Non-pigmented ciliary epithelial cell (primary cell): ENCODE measurements at places on chromosomes 6 and 20.

DNA sequence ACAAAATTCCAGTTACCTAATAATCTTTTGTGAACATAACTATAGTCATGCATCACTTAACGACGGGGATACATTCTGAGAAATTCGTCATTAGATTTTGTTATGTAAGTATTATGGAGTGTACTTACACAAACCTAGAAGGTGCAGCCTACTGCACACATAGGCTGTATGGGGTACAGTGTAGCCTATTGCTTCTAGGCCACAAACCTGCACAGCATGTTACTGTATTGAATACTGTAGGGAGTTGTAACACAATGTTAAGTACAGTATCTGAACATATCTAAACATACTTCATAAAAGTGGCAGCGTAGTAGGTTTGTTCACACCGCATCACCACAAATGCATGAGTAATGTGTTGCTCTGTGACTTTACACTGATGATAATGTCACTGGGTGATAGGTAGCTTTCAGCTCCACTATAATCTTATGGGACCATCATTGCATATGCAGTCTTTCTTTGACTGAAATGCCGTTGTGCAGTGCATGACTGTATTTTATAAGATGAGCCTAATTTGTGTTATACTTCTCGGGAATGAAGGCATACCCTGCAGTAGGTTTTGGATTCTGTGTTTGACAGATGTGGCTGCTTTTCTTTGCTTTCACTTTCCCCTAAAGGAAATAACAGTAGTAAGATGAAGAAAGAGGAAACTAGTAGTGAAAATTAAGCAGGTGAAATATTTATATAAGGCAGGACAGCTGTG is 365.6 kb downstream of the FARS2 start:
- DNase-seq: no peak

DNA sequence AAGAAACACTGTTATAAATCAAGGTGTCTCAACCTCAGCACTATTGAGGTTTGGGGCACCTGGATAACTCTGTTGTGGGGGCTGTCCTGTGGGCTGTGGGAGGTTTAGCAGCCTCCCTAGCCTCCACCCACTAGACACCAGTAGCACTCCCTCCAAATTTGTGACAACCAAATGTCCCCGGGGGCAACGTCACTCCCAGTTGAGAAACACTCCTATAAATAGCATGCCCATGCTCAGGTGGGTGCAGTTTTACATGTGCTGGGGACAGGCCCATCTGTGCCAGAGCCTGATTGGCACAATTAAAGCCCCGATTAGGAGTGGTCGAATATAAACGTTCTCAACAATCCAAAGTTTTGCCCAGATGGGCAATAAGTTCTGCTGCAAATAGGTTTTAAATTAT is 78.9 kb downstream of the FAM50B start:
- DNase-seq: no peak

DNA sequence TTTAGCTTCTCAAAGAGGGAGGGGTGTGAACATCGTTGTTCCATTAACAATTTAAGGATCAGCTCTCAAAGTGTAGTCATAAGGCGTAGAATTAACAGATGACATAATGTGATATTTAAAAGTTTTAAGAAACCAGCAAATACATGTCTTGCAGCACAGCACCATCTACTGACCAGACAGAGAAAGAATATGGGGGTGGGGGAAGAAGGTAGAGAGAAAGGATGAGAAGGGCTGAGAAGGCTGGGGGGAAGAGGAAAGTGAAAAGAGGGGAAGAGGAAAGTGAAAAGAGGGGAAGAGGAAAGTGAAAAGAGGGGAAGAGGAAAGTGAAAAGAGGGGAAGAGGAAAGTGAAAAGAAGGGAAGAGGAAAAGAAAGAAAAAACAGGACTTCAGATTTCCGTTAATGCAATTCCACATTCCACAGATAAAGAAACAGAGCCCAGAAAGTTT is 80.9 kb downstream of the HAO1 start:
- DNase-seq: no peak

DNA sequence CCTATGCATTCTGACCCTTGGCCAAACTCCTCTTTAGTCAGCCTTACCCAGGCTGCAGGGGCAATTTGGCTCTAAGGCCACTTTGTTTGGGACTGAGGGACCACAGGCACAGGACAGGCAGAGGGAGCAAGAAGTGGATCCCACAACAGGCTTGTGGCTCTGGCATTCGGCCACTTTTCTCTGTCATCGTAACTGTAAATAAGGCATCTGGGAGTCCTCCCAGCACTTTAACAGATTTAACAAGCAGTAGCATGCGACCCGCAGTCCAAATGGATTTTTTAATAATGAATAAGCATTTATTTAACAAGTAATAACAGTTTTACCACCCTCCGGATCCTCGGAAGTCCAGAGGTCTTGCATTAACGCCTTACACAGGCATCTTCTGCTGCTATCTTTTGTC is 16.1 kb upstream of the CDH22 start:
- no peak for DNase-seq

GRCh38 chr6:40477246-40478126 is 109.7 kb downstream of the LRFN2 start:
- DNase-seq: no peak

GRCh38 chr20:38129893-38130609 is 35.0 kb downstream of the TGM2 start:
- no peak for DNase-seq

DNA sequence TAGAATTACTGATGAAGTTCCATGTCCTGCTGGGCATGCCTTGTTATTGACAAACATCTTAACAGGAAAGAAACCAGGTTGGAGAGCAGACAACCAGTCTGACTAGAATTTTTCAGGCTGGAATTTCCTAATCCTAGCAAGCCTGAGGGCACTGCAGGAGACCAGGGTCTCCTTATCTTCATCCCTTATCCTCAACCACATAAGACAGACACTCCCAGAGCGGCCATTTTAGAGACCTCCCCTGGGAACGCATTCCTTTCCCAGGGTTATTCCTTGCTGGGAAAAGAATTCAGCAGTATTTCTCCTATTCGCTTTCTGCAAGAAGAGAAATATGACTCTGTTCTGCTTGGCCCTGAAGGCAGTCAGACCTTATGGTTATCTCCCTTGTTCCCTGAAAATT is 803.7 kb downstream of the GRIK2 start:
- no peak for DNase-seq

- DNase-seq: no peak
These were observed 88.6 kb downstream of the SIM1 start for GRCh38 chr6:100376103-100376502.

DNA sequence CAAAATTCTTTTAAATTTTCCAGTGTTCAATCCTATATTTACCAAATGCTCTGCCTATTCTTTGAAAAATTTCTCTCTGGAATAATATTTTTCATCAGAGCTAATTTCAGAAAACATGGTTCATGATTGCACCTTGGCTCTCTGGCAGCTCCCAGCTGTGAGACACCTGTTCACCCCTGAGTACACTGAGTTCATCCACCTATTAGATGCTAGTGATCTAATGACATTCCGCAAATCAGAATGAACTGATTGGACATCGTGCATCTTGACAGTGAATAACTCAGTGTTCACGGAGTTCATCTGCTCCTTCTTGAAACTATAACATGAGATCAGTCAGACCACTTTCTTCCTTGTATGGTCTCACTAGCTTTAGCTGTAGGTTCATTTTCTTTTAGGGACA is 3.9 kb upstream of the SHPRH start:
- no peak for DNase-seq

GRCh38 chr20:63067721-63068560 is 61.2 kb upstream of the BHLHE23 start:
- no peak for DNase-seq
